MM.1S (cell line): ENCODE measurements at places on chromosomes 16 and 17.

DNA sequence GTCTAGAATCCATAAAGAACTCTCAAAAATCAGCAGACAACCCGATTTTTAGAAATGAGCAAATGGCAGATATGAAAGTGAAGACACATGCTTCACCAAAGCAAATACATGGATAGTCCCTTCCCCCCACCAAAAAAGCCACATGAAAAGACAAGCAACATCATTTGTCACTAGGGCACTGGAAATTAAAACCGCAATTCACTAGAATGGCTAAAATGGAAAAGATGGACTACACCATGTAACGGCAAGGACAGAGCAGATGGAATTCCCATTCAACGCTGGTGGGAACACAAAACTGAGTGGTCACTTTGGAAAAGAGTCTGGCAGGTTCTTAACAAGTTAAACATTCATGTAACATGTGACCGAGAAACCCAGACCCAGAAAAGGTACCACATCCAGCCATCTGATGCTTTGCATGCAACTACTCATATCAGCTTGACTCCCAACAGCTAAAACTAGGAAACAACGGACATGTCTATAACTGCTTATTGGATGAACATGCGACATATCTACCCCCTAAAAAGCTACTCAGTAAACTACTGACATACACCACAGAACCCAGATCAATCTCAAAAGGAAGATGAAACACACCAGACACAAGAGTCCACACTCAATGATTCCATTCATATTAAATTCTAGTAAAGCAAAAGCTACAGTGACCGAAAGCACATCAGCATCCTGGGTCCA lies 132.6 kb downstream of the ZNF778 start:
- DNase-seq: no peak

- DNase-seq: no peak
Observed at GRCh38 chr16:57946181-57946801, 24.6 kb downstream of the CNGB1 start.

GRCh38 chr16:9964426-9964825 lies 217.8 kb downstream of the GRIN2A start:
- DNase-seq: no peak

- peak; percentile 39 for DNase-seq
Observed at GRCh38 chr17:54736573-54736972, 164.1 kb upstream of the TOM1L1 start.

DNA sequence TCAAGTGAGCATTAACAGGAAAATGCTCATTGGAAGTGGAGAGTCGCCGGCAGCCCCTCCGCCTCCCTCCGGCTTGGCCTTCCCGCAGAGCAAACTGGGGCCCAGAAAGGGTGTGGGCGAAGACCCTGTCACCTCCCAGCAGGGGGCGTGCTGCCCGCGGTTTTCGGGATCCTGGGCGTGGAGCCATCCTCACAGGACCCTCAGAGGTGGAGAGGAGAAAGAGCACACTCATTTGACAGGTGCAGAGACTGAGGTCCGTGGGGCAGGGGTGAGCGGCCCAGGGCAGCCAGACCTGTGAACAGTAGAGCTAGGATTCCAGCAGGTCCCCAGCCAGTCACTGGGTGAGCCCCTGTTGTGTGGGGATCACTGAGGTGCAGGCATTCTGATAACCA lies 1002.9 kb downstream of the KCNJ18 start:
- DNase-seq: no peak

DNA sequence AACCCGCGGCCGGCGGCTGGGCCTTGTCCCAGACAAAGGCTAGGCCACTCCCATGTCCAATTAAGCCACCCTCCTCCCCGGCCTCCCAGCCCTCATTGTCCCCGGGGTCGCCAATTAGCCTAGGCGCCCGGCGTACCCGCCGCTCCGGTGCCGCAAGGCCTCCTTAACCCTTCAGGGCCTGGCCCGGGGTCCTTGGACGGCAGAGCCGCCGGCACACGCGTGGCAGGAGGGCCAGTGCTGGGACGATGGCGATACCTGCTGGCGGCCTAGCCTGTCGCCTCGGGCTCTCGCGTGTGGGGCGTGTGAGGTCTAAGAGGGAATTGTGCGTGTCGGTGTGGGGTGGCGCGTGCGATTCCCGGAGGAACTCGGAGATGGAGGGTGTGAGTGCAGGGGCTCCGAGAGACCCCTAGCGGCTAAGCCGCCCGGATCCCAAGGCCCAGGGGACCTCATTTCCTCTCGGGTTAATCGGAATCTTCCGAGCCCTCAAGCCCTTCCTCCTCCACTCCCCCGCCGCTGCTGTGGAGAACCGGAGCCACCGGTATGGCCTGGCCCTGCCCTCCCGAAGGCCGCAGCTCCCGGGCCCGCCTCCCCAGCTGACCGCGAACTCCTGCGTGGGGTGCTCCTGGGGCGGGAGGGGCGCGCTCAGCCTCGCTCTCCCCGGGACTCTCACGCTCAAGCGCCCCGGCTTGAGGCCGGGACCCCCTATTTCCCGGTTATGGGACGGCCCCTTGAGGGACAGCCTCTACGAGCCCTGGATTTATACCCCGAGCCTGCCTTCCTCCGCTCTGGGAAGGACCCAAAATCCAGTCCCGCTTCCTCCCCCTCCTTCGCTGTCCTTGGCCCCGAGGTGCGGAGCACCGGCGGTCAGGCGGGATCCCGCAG lies 11.9 kb downstream of the TBX2 start:
- DNase-seq: peak; percentile 39

GRCh38 chr17:45814622-45815606 lies 29.8 kb upstream of the SPPL2C start:
- no peak for DNase-seq

- DNase-seq: no peak
Observed at GRCh38 chr16:85395207-85395912, 217.8 kb upstream of the GSE1 start.

DNA sequence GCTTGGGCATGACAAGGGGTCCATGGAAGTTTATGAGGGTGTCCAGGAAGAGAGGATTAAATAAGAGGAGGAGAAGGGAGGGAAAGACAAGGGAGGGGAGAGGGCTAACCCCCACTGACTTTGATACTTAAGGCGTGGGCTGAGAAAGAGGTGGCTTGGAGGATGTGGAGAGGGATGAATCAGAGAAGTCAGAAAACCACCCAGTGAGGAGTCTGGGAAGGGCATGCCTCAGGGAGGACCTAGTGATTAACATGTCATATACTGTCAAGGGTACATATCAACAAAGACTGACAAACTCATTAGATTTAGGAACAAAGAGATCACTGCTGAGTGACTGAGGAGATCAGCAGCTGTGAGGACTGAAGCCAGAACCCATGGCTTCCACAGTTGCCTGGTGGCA lies 145.4 kb downstream of the IRX5 start:
- DNase-seq: no peak

GRCh38 chr16:49274591-49274990 lies 7.0 kb downstream of the CBLN1 start:
- no peak for DNase-seq

GRCh38 chr17:64635647-64636305 lies 26.3 kb downstream of the SMURF2 start:
- peak; percentile 56 for DNase-seq

DNA sequence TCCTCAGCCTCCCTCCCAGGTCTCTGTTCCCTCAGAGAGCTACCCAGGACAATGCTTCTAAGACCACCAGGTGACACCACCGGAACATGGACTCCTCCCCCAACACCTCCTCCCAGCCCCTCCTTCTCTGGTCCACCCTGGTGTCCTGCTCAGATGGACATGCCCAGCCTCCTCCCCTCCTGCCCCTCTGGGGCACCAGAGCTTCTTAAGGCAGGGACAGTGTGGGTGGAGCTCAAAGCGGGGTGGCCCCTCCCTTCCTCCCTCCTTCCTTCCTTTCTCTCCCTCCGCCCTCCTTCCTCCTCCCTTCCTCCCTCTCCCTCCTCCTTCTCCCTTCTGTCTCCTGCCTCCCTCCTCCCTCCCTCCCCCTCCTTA lies 22.7 kb downstream of the TRPV3 start:
- no peak for DNase-seq

- no peak for DNase-seq
Observed at GRCh38 chr17:48612854-48613691, 2.0 kb downstream of the HOXB8 start.

- DNase-seq: no peak
Observed at GRCh38 chr17:63917646-63918045, 993 bp downstream of the GH1 start.

GRCh38 chr16:54484700-54485099 lies 198.1 kb upstream of the IRX3 start:
- DNase-seq: no peak

GRCh38 chr17:1484676-1485422 lies 7.6 kb downstream of the MYO1C start:
- peak; percentile 50 for DNase-seq

GRCh38 chr17:63439687-63440086 lies 6.4 kb downstream of the CYB561 start:
- peak; percentile 9 for DNase-seq

- DNase-seq: no peak
Observed at GRCh38 chr16:22027633-22028032, 19.7 kb downstream of the MOSMO start.

- DNase-seq: no peak
Observed at GRCh38 chr17:613725-614124, 100.9 kb downstream of the VPS53 start.

GRCh38 chr16:88505405-88506082 lies 52.5 kb downstream of the ZFPM1 start:
- DNase-seq: no peak

GRCh38 chr16:83842756-83843507 lies 35.2 kb downstream of the HSBP1 start:
- no peak for DNase-seq

- DNase-seq: no peak
Observed at GRCh38 chr17:36727052-36727451, 125.7 kb downstream of the MRM1 start.

DNA sequence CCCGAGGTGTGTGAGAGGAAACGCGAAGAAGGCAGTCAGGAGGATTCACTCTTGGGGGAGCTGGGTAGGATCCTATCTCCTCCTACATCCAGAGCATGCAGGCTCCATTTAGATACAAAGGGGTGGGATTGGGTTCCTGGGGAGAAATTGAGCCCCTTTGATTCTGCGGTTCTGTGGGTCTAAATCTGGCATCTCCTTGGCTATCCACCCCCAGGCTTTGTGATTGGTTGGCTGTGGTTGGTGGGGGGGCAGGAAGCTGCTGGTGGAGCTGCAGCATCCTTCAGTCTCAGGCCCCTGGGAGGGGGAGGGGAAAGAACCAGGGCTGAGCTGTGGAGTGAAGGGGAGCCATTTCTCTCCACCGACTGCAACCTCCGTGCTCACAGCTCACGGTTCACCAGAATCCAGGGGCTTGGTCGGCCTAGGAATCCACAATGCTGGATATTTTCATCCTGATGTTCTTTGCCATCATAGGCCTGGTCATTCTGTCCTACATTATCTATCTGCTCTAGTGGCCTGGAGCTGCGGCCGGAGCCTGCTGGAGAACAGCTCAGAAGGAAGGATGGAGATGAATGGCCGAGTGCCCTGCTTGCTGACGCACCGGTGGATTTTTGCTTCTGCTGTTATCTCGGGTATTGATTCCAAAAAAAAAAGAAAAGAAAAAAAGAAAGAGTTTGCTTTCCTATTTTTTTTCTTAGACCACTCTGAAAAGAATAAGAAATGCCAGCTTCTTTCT lies at the start of gene LASP1NB:
TSS of gene LASP1NB (plus strand) at position 352 of the 733 bp plus-strand sequence.
- DNase-seq: no peak

- DNase-seq: peak; percentile 41
Observed at GRCh38 chr17:35486920-35487732, 38.6 kb upstream of the SLFN13 start.

GRCh38 chr16:51146256-51146924 lies 4.7 kb downstream of the SALL1 start:
- DNase-seq: no peak

GRCh38 chr16:4344983-4345835 lies 5.9 kb downstream of the PAM16 start:
- no peak for DNase-seq

GRCh38 chr17:18124345-18125126 lies 16.0 kb downstream of the MYO15A start:
- peak; percentile 1 for DNase-seq

- DNase-seq: peak; percentile 56
Observed at GRCh38 chr17:35046740-35047283, 16.7 kb downstream of the RFFL start.

DNA sequence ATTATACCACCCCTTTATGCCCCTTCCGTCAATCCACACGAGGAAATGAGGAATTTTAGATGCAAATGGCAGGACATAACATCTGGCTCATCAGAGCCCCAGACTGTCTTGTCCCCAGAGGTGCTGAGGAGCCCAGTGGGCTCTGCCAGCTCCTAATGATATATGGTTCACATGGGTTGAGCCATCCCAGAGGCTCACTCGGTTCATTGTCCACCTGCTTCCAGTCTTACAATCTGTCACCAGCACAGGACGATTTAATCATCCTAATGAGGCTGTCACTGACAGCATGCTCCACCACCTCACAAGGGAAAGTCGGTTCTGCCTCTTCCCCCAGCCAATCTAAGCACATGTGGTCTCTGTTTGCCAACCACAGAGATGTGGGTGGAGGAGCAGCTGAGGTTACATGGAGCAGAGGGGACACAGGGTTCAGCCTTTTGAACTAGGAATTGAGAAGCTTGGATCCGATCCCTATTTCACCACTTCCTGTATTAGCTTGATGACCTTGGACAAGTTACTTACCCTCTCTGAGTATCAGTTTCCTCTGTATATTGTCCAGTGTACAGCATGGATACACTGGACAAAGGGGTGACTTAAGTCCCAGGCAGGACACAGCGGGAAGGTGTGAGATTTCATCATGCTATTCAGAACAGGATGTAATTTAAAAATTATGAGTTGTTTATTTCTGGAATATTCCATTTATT lies 27.0 kb upstream of the DHX8 start:
- no peak for DNase-seq

GRCh38 chr16:67423611-67424260 lies 7.2 kb upstream of the HSD11B2 start:
- no peak for DNase-seq

- DNase-seq: no peak
Observed at GRCh38 chr16:52548261-52549010, 1.5 kb upstream of the TOX3 start.

DNA sequence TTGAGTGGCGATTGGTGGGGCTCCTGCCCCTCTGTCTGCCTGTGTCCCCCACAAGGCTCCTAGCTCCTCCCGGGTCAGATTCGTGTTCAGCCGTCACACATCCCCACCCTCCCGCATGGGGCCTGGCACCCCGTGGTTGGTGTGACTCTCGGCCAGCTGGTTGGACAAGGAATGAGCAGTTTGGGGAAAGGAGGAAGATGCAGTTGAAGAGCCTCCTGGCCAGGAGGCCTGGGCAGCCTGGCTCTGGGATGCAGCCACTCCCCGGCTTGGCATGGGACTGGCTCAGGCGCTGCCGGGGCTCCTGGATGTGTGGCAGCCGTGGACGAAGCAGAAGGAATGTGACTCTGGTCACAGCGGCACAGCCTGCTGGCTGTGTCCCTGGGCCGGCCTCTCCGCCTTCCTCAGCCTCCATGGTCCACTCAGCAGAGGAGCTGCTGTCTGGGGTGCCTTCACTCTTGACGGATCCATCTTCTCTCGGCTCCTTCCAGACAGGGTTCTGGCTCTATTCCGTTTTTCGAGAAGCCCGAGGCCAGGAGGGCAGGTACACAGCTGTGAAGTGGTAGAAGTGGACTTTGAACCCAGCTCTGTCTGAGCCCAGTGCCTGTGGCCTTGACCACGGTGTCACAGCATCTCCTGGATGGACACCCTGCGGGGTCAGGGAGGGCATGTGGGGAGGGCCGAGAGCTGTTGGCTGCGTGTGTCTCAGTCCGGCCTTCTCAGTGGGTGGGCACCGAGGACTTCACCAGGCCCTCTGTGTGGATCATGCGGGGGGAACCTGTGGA lies 2.1 kb downstream of the TRAF7 start:
- no peak for DNase-seq
